ENCODE measurements at places on chromosomes 16 and 17. TPM values are rescaled to one million over a fixed set of nuclear protein-coding genes. Genes with fewer than 3 reads are reported as not detected.

DNA sequence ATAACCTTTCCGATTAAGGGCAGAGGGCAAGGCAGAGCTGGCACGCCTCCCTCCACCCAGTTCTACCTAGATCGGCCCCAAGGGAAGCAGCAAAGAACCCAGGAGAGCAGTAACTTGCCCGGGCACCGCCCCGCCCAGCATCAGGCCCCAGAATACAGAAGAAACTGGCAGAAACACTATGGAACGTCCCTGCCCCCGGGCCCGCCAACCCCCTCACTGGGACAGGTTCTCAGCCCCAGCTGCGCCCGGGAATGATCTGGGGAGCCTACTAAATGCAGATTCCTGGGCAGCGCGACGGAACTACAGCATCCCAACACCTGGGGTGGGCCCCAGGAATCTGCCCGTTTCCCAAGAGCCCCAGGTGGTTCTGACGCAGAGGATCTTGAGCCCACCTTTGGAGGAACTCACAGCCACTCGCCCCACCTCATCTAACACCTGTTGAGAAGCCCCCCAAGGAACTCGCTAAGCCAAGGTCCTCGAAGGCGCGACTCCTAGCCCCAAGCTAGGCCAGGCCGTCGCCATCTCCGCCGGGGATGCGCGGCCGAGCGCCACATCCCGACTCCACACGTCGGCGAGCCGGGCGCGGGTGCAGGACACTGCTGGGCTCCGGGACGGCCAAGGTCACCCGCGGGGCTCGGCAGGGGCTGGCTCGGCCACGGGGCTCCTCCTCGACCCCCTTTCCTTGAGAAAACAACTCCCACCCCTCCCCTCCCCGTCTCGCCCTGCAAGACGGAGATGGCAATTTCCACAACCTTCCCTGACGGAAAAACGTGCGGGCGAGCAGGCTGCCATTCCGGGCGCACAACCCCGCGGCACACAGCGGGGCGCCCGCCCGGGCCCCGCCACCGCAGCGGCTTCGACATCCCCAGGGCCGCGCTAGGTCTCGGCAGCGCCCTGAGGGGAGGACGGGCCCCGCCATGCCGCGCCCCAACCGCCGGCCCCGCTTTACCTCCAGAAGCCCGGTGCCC is 913 bp downstream of the CDIP1 start:
- DNase-seq = no peak

DNA sequence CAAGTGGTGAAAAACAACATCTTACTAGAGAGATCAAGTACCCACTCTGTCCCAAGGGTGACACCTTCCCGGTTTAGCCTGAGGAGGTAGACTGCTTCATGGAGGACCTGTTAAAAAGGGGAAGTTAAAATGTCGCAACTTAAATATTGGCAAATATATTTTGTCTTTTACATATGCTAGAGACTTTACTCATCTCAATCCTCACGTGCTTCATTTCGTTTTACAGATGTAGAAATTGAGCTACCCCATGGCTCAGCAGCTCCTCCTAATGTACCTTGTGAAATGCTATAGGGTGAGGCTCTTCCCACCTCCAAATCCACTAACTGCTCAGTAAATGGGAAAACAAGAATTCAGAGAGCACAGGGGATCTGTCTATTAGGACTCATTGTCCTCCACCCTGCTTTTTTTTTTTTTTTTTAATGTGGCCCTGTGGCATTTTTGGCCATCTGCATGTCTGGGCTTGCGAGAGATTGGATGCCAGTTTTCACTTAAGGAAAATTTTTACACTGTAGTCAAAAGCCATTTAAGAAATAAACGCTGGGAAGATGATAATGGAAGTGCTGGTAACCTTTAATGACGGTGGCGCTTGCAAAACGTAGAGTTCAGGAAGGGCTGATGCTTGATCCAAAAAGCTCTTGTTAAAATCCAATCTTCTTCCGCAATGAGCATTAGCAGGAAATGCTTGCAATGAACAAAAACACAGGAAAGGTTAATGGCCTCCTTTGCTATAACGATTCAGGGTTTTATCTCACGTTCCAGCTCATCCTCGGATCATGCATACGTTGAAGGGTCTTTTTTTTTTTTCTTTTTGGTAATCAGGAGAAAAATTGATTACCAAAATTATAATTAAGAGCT is 39.8 kb downstream of the HSBP1 start:
- DNase-seq = no peak

- DNase-seq = no peak
Observed at GRCh38 chr16:53912155-53912554, 208.2 kb downstream of the FTO start.

GRCh38 chr17:64055183-64056142 is 35.0 kb upstream of the ICAM2 start:
- no peak for DNase-seq

The TBKBP1 gene
- 17.5 TPM for total RNA-seq

All from psoas muscle (tissue), 8 donors.